ENCODE measurements at places on chromosomes 12 and 14. TPM values are rescaled to one million over a fixed set of nuclear protein-coding genes. Genes with fewer than 3 reads are reported as not detected.

DNA sequence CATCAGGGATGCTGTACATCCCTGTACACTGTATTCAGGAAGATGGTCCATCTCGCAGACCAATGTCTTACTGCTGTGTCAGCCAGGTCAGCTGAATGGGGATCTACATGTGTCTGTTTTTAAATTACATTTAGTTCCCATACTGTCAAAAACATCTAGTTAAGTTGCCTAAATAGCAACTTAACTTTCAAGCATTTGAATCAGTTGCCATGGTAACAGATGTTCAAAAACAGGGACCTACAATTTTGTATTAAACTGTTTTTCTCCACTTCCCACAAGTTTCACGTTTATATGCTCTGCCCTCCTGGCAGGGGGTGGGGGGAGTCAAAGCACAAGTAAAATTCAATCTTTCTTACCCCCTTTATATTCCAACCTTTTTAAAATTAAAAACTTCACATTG is 38.3 kb downstream of the C12orf42 start:
- H3K4me1 ChIP-seq = peaks cover 9% of the 10 kb centered on the region
- H3K27me3 ChIP-seq = no peaks in the 10 kb centered on the region
- no peak for DNase-seq
- H3K36me3 ChIP-seq = no peaks in the 10 kb centered on the region

DNA sequence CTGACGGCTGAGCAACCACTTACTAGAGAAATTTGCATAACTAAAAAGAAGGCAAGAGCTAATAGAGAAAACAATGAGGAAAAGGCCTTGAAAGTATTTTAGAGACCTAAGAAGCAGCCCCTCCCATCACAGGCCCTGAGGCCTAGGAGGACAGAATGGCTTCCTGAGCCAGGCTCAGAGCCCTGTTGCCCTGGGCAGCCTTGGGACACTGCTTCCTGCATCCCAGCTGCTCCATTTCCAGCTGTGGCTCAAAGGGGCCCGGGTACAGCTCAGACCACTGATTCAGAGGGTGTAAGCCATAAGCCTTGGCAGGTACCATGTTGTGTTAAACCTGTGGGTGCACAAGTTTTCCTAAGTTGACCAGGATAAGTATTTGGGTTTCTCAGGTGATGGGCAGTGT is 181.4 kb downstream of the TRHDE start:
- no peak overlapping the region for H3K27ac ChIP-seq
- no peak for DNase-seq
- H3K4me1 ChIP-seq = no peaks in the 10 kb centered on the region

DNA sequence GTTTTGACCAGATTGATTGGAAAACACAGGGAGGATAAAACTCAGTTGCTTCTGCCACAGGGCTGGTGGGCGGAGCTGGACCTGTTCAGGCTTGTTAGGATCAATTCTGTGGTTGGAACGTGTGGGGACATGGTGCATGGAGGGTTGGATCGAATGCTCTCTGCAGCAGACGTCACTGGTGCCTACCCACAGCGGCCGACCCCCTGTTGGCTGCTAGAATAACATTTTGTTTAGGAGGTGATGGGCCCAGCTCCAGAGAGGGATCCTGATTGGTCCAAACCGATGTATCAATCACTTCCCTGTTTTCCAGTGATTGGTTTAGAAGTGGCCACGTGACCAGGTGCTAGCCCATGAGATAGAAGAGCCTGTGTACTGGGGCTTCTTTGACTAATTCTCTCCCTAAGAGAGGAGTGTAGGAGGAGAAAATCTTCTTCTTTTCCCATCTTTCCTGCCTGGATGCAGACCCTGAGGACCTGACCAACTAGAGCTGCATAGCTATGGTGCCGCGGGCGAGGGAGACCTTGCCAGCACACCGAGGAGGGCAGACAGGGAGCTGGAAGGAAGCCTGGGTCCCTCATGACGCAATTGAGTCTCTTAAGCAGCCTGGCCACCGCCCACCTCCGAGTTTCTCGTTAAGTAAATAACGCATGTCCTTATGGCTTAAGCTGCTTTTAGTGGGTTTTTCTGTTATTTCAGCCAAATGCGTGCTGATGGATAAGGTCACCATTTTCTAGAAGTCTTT is 163.5 kb downstream of the AACS start:
- H3K4me3 ChIP-seq = no peak overlapping the region
- H3K4me1 ChIP-seq = no peaks in the 10 kb centered on the region
- DNase-seq = no peak
- H3K27me3 ChIP-seq = peaks cover 10% of the 10 kb centered on the region
- no peak overlapping the region for H3K27ac ChIP-seq

- DNase-seq = no peak
- no peaks in the 10 kb centered on the region for H3K4me1 ChIP-seq
- no peak overlapping the region for H3K27ac ChIP-seq
- no peaks in the 10 kb centered on the region for H3K36me3 ChIP-seq
- no peak overlapping the region for H3K4me3 ChIP-seq
Observed at GRCh38 chr14:55572578-55572977, 7.4 kb upstream of the KTN1 start.

- no peaks in the 10 kb centered on the region for H3K36me3 ChIP-seq
- H3K27me3 ChIP-seq = no peaks in the 10 kb centered on the region
- no peak for DNase-seq
- no peak overlapping the region for H3K27ac ChIP-seq
- H3K4me1 ChIP-seq = peaks cover 14% of the 10 kb centered on the region
Observed at GRCh38 chr12:112111931-112112330, 3.3 kb upstream of the NAA25 start.

DNA sequence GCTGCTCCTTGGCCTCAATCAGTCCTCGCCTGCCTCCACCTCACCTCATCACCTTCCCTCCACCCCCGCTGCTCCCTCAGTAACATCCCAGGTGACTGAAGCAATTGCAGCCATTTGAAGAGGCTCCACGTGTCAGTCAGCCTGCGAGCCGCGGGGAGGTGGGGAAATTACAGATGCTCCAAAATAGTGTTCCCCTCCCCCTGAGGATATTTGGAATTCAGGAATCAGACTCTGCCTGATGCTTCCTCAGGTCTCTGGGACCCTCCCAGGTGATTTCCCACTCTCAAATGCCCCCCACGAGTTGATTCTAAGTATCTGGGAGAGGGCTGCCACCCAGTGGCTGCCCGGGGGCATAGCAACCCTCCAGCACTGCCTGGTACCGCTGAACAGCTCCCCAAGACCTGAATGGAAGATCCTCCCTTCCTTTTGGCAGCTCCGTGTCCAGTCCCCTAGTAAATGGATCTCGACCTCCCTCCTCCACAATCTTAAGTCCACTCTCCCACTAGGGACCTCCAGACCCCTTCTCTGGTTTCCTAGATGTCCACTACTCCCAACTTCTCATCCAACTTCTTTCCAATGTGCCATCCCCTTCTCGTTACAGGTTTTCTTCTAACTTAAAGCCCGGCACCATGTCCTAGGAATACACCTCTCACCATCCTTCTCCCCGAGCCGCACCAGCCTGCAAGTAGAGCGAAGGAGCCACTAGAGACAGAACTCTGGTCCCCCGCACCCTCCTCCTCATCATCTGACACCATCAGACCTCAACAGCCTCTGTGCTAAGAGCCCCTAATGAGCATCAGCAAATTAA is 1.4 kb upstream of the ASIC1 start:
- peaks cover 40% of the 10 kb centered on the region for H3K27me3 ChIP-seq
- DNase-seq = no peak
- H3K36me3 ChIP-seq = no peaks in the 10 kb centered on the region
- peaks cover 29% of the 10 kb centered on the region for H3K4me1 ChIP-seq
- no peak overlapping the region for H3K27ac ChIP-seq

GRCh38 chr14:58812050-58812910 is 174.5 kb downstream of the DACT1 start:
- no peak overlapping the region for H3K27ac ChIP-seq
- no peaks in the 10 kb centered on the region for H3K36me3 ChIP-seq
- no peak overlapping the region for H3K4me3 ChIP-seq
- no peak for DNase-seq
- H3K4me1 ChIP-seq = no peaks in the 10 kb centered on the region

KSR2 gene
- total RNA-seq = not detected

KRT74 gene
- not detected for total RNA-seq
